ENCODE measurements at places on chromosomes 4 and X. TPM values are rescaled to one million over a fixed set of nuclear protein-coding genes. Genes with fewer than 3 reads are reported as not detected.
A peak's percentile ranks its signal among the peaks of the same experiment; 100 is the strongest.

- H3K27ac ChIP-seq, result no peak overlapping the region
- no peak overlapping the region for H3K4me3 ChIP-seq
- no peaks in the 10 kb centered on the region for H3K27me3 ChIP-seq
- no peak for DNase-seq
- no peaks in the 10 kb centered on the region for H3K4me1 ChIP-seq
These were observed 9.7 kb downstream of the TSPAN7 start for GRCh38 chrX:38571058-38571457.

DNA sequence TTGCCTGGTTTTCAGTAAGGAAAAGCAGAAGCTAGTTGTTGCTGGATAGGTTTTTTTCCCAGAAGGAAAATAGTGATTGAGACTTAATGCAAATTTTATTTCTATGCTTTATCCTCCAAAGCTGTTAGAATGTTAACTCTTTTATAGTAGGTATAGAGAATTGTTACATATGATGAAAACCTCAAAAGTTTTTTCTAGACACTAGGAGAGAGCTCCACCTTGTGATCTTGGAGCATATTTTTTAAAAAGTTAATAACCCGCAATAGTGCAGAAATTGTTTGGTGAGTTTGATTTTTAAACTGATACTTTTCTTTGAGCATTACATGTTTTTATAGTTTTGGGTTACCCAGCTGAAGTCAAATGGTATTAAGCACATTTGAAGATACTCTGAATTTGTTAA lies 56.5 kb downstream of the STAG2 start:
- no peak overlapping the region for H3K4me3 ChIP-seq
- H3K36me3 ChIP-seq, result no peaks in the 10 kb centered on the region
- H3K27me3 ChIP-seq, result no peaks in the 10 kb centered on the region
- no peak for DNase-seq
- no peaks in the 10 kb centered on the region for H3K4me1 ChIP-seq

GRCh38 chrX:40531056-40531826 lies 49.5 kb upstream of the ATP6AP2 start:
- peak; percentile 19 for DNase-seq
- no peak overlapping the region for H3K27ac ChIP-seq
- no peaks in the 10 kb centered on the region for H3K4me1 ChIP-seq
- peaks cover 20% of the 10 kb centered on the region for H3K27me3 ChIP-seq
- no peak overlapping the region for H3K4me3 ChIP-seq

DNA sequence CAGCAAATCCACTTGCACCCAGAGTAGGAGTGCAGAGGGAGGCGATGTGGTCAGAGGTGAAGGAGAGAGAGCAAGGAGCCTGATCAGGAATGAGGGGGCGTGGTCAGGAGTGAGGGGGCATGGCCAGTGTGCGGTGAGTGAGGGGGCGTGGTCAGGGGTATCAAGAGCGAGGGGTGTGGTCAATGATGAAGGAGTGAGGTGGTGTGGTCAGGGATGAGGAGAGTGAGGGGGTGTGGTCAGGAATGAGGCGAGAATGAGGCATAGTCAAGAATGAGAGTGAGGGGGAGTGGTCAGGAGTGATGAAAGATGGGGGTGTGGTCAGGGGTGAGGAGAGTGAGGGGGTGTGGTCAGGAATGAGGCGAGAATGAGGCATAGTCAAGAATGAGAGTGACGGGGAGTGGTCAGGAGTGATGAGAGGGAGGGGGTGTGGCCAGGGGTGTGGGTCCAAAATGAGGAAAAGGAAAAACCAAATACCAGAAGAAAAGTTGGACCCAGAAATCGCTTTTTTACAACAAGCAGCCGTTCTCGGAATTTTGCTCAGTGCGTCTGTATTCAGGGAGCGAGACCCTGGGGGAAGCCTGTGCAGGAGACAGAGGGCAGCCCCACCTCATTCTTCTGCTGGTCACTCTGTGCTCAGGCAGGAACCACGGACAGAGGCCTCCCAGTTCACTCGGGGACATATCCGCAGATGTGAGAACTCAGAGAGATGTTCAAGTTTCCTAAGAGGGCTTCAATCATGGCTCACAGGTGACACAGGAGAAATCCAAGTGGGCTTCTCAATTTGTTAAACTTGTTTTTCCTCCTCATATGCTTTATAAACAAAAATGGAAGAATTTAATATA lies 47.5 kb downstream of the MAGEA1 start:
- no peak overlapping the region for H3K4me3 ChIP-seq
- DNase-seq, result peak; percentile 8
- H3K4me1 ChIP-seq, result no peaks in the 10 kb centered on the region
- H3K27ac ChIP-seq, result no peak overlapping the region
- H3K36me3 ChIP-seq, result no peaks in the 10 kb centered on the region

GRCh38 chr4:6627832-6628231 lies 12.7 kb upstream of the MRFAP1 start:
- H3K27me3 ChIP-seq, result no peaks in the 10 kb centered on the region
- no peak overlapping the region for H3K27ac ChIP-seq
- no peak overlapping the region for H3K4me3 ChIP-seq
- no peak for DNase-seq
- no peaks in the 10 kb centered on the region for H3K4me1 ChIP-seq

GRCh38 chrX:115364670-115365069 lies 75.2 kb downstream of the LUZP4 start:
- H3K27ac ChIP-seq, result no peak overlapping the region
- no peak for DNase-seq
- no peak overlapping the region for H3K4me3 ChIP-seq
- H3K36me3 ChIP-seq, result no peaks in the 10 kb centered on the region

Gene SCML1
- total RNA-seq, result 5.4 TPM

Gene BEND4
- total RNA-seq, result 0.11 TPM

Gene DUX4
- total RNA-seq, result not detected

Gene SCML2
- total RNA-seq, result 1.6 TPM

Gene YY2
- total RNA-seq, result 2.5 TPM

Gene N4BP2
- 4.2 TPM for total RNA-seq

Gene DUSP9
- total RNA-seq, result 0.23 TPM

Gene CYBB
- 10.0 TPM for total RNA-seq

Gene DSPP
- not detected for total RNA-seq
